Neural cell (in vitro differentiated cells): ENCODE measurements at places on chromosomes 7 and 10. TPM values are rescaled to one million over a fixed set of nuclear protein-coding genes. Genes with fewer than 3 reads are reported as not detected.

The VWDE gene
- polyA plus RNA-seq = 0.27 and 0.48 TPM in 2 replicates

The PPP1R17 gene
- polyA plus RNA-seq = 7.7 and 8.8 TPM in 2 replicates

The SPAM1 gene
- polyA plus RNA-seq = not detected in 2 replicates

The TMEM225B gene
- 2.9 and 3.6 TPM in 2 replicates for polyA plus RNA-seq

The ARMC3 gene
- polyA plus RNA-seq = 0.22 TPM in 1 of 2 replicates, not detected in the other

The CASP7 gene
- polyA plus RNA-seq = 0.72 and 0.77 TPM in 2 replicates

The PAPOLB gene
- polyA plus RNA-seq = 0.05 and 0.10 TPM in 2 replicates

The ZNF138 gene
- polyA plus RNA-seq = 40.2 and 50.4 TPM in 2 replicates

The GRID1 gene
- polyA plus RNA-seq = 7.3 and 10.4 TPM in 2 replicates

The ANXA8 gene
- not detected in 2 replicates for polyA plus RNA-seq

The ZNF425 gene
- polyA plus RNA-seq = 5.1 and 6.8 TPM in 2 replicates

The STAMBPL1 gene
- polyA plus RNA-seq = 21.9 and 22.4 TPM in 2 replicates

The GJC3 gene
- polyA plus RNA-seq = not detected in 2 replicates

The PITX3 gene
- not detected in 2 replicates for polyA plus RNA-seq

The TUBB8 gene
- 0.46 and 0.69 TPM in 2 replicates for polyA plus RNA-seq

The PLAC9 gene
- not detected in 2 replicates for polyA plus RNA-seq

The STEAP2 gene
- 4.6 and 5.9 TPM in 2 replicates for polyA plus RNA-seq

The FAM25A gene
- polyA plus RNA-seq = not detected in 2 replicates

The SLC18A2 gene
- 0.05 and 0.24 TPM in 2 replicates for polyA plus RNA-seq

The LAMB1 gene
- 2.5 and 7.6 TPM in 2 replicates for polyA plus RNA-seq

The SLC13A4 gene
- polyA plus RNA-seq = 1.4 TPM in 1 of 2 replicates, not detected in the other

The TYW1 gene
- polyA plus RNA-seq = 10.2 and 14.9 TPM in 2 replicates

The ZNF32 gene
- polyA plus RNA-seq = 162 and 175 TPM in 2 replicates

The SGCE gene
- polyA plus RNA-seq = 94.6 and 119 TPM in 2 replicates

The ODAD2 gene
- polyA plus RNA-seq = not detected in 2 replicates

The SAMD9L gene
- polyA plus RNA-seq = 0.10 TPM in 1 of 2 replicates, not detected in the other

The PRSS37 gene
- not detected in 2 replicates for polyA plus RNA-seq
